ENCODE measurements at places on chromosomes 11 and 22.

GRCh38 chr11:14669958-14670357 lies 26.4 kb downstream of the PDE3B start:
- DNase-seq: no peak
- peaks cover 20% of the 10 kb centered on the region for H3K4me1 ChIP-seq
- peaks cover 68% of the 10 kb centered on the region for H3K36me3 ChIP-seq
- no peaks in the 10 kb centered on the region for H3K27me3 ChIP-seq
- no peak overlapping the region for H3K27ac ChIP-seq
- no peak overlapping the region for H3K4me3 ChIP-seq

DNA sequence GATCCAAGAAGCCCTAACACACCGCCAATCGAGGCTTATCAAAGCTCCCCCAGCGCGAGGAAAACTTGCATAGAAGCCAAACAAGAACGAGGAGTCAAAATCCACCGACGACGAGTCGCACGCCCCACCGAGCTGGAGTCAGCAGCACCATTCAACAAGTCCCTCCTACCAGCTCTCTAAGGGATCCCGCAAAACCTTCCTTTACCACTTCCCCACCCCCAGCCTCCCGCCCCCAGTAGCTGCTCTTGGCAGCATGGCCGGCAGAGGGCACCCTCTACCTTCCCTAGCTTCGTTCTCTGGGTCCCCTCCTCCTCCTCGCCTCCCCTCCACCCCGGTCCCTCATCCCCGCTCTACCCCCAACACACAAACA lies 1.4 kb downstream of the BDNF start:
- H3K27me3 ChIP-seq: peaks cover 66% of the 10 kb centered on the region

GRCh38 chr22:30182815-30183214 lies 63.7 kb downstream of the LIF start:
- H3K4me1 ChIP-seq: peaks cover 88% of the 10 kb centered on the region
- DNase-seq: no peak
- H3K27ac ChIP-seq: peak overlapping the region; percentile 98
- peak overlapping the region; percentile 58 for H3K4me3 ChIP-seq
- peaks cover 7% of the 10 kb centered on the region for H3K36me3 ChIP-seq

DNA sequence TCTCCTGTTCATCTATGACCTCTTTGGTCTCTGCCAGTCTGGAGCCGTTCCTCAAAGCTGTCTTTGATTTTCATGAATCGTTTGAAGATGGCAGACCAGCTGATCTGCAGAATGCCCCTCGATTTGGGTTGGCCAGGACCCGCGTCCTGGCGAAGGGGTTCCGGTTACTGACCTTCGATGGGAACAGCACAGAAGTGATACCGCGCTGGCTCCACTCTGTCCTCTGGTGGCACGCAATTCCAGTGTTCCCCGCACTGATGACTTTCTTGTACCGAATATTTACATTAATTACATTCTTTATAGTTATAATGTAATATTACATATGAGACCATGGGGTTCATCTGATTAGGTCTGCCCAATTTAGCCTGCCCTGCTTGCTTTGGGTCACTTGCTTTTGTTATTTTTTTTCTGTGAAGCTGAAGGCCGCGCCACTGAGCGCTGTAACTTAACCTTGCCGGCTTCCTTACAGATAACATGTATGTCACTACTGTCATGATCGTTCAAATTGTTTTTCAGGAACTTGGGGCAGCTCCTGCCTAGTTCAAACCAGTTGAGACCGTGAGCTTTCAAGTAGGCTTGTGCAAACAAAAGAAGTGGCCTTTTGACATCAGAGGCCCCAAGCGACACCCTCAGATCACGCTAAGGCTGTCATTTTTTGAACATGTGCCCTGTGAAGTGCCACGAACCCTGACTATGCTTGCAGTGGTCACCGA lies 4.1 kb upstream of the USP18 start:
- DNase-seq: no peak
- H3K27ac ChIP-seq: no peak overlapping the region
- H3K4me1 ChIP-seq: peaks cover 15% of the 10 kb centered on the region
- no peaks in the 10 kb centered on the region for H3K27me3 ChIP-seq
- H3K36me3 ChIP-seq: peaks cover 4% of the 10 kb centered on the region
- H3K4me3 ChIP-seq: no peak overlapping the region

- H3K4me1 ChIP-seq: no peaks in the 10 kb centered on the region
- no peak overlapping the region for H3K4me3 ChIP-seq
- no peak overlapping the region for H3K27ac ChIP-seq
- H3K27me3 ChIP-seq: peaks cover 18% of the 10 kb centered on the region
These were observed 81.6 kb downstream of the TEAD1 start for GRCh38 chr11:12755510-12756453.
